Central memory CD4-positive, alpha-beta T cell (primary cell): ENCODE measurements at places on chromosomes 12 and 14.

DNA sequence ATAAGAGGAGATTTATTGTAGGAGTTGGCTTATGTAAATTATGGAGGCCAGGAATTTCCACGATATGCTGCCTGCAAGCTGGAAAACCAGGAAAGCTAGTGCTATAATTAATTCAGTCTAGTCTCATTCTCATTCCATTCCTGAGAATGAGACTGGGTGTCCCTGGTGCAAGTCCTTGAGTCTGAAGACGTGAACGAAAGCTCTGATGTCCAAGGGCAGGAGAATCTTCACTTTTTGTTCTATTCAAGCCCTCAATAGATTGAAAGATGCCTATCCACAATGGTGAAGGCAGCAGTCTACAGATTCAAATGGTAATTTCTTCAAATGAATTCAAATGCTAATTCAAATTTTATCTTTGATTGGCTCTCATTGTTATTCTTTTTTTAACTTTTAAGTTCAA lies 851.1 kb upstream of the MGAT4C start:
- DNase-seq: no peak

DNA sequence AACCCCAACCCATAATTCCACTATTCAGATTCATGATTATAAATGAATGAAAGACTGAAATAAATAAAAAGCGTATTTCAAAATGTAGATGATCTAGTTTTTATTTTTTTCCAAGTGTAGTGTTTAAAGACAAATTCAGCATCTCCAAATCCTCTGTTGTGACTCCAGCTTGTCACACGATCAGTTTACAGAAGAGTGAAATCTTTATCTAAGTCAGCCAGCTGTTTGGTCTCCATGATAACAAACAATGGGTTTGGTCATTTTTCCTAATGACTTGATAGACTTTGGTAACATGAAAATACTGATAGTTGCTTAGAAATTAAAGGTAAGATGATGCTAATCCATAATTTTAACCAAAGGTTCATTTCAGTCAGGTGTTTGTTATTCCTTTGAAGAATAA lies 114.5 kb upstream of the RASSF8 start:
- DNase-seq: no peak

- no peak for DNase-seq
Measured at GRCh38 chr14:86027144-86027543, 497.2 kb downstream of the FLRT2 start.

GRCh38 chr14:36515896-36516718 lies 3.9 kb downstream of the NKX2-1 start:
- DNase-seq: no peak

GRCh38 chr14:52926953-52927352 lies 23.9 kb downstream of the FERMT2 start:
- no peak for DNase-seq

DNA sequence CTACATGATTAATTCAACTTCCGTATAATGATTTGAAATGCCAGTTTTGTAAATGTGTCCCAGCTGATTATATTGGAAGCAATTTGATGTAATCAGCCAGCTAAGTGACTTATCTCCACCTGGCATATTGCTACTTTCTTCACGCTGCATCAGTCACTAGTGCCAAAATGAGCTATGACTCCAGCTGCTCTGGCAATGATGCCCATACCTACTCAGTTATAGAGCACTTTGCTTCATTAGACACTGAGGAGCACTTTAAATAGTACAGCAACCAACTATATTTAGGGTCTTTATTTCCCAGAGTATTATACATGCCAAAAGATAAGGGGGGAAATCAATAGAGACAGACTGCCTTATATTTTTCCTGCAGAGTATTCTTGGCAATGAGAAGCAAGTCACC lies 67.9 kb upstream of the LIN7A start:
- DNase-seq: no peak

GRCh38 chr12:20716037-20716436 lies 20.9 kb downstream of the SLCO1C1 start:
- DNase-seq: no peak

DNA sequence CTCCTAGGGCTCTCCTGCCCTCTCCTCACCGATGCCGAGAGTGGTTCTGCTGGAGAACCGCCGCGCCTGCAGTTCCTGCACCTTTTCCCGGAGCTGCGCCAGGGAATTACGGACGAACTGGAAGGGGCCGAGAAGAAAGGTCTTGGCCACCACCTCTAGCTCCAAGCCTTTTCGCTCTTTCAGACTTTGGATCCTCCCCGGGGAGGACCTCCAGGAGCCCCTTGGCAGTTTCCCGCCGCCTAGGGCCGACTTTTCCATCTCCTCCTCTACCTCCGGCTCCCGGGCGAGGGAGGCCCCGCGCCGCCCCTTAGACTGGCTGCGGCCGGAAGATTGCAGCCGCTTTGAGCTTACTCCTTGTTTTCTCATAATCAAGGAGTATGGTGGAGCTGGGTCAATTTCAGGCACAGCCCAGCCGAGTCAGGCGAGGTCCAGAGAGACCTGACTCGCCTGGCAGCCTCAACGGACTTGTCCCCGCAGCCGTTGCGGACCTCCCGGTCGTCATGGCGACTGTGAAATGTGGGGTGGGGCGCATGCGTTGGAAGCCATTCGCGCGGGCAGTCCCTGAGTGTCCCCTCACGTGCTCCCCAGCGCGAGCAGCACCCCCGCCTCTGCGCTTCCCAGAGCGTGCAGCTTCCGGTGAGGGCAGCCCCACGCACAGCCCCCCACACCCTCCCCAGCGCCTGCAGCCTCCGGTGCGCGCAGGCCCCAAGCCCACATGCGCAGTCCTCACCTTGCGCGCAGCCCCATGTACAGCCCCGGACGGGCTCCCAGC lies at the start of gene DPY19L2:
DPY19L2 (minus strand) TSS at position 466 of the 772 bp plus-strand sequence; CDS start at position 366, 100 bp downstream.
- peak; percentile 5 for DNase-seq

GRCh38 chr12:27564612-27565213 lies 40.7 kb downstream of the PPFIBP1 start:
- DNase-seq: no peak

GRCh38 chr12:75961878-75962277 lies 69.7 kb downstream of the PHLDA1 start:
- DNase-seq: no peak

DNA sequence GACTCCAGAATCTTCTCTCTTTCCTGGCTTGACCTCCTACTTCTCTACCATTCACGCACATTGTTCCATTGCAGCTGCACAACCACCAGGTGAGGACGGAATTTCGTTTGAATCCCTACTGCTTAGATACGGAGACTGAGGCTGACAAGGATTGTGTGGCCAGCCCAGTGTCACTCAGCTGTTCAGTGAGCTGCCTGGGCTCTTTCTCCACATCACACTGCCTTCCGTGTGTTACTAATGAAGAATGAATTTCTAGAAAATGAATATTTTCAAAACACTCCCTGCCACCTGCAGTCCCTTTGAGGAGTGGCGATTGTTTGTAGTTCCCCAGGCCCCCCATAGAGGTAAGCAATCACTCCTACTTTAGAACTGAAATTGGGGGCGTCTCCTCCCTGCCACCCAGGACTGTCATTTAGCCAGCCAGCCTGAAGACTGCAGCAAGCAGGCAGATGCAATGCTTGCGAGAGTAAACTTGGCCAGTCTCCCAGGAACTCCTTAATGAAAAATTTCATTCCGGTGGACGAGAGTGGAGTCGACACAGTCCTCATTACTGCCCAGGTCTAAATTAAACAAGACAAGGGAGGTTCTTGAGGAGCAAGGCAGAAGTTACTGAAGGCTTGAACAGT lies 239.7 kb downstream of the SLC41A2 start:
- no peak for DNase-seq

- DNase-seq: no peak
Measured at GRCh38 chr14:71665781-71666180, 266.4 kb upstream of the RGS6 start.

DNA sequence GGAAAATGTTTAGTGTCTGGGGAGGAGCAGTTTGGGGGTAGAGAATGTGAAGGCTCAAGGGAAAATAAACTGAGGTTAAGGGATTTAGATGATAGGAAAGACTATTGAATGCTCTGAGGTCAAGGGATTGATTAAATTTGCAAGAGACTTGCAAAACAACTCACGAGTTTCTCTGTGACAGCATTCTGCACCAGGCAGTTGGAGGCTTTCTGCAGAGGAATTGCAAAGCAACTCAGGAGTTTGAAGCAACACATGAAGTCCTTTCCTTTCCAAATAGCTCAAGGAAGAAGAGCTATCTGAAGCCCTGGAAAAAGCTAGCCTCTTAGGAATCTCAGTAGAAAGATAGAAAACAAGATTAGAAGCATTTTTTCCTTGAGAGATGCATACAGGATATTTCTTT lies 23.9 kb downstream of the SLC7A8 start:
- no peak for DNase-seq

- no peak for DNase-seq
Measured at GRCh38 chr14:27668531-27668930, 1070.7 kb upstream of the NOVA1 start.

DNA sequence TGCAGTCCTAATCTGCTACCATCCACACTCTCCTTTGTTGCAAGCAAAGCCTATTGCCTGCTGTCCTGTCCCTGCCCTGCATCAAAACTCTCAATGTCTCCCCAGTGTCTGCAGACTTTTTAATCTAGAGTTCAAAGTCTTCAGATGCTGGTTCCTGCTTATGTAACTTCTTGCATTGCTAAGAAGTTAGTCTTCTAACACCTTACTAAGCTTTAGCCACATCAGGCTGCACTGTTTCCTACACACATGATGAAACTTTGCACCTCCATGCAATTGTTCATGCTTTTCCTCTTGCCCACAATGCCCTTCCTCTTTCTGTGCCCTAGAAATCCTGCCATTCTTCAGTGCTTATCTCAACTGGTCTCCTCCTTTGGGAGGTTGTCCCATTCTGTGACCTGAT lies 16.2 kb upstream of the DICER1 start:
- no peak for DNase-seq

DNA sequence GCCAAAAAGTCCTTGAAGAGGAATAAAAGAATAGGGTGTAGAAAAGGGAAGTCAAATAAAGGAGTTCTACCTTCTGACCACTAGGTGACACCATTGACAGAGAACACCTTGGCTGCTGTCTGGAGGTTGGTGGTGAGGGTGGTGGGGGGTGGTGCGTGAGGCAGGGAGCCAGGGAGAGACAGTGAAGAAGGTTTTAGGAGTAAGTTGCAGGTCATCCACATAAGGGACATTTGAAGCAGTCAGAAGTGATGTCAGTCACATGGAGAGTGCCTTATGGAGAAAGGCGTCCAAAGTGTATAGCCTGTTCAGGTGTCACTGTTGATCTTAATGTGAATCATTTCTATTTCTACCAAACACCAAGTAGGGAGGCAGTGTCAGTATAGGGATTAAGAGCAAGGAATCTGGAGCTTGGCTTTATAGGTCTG lies 279.3 kb upstream of the DDHD1 start:
- DNase-seq: no peak

DNA sequence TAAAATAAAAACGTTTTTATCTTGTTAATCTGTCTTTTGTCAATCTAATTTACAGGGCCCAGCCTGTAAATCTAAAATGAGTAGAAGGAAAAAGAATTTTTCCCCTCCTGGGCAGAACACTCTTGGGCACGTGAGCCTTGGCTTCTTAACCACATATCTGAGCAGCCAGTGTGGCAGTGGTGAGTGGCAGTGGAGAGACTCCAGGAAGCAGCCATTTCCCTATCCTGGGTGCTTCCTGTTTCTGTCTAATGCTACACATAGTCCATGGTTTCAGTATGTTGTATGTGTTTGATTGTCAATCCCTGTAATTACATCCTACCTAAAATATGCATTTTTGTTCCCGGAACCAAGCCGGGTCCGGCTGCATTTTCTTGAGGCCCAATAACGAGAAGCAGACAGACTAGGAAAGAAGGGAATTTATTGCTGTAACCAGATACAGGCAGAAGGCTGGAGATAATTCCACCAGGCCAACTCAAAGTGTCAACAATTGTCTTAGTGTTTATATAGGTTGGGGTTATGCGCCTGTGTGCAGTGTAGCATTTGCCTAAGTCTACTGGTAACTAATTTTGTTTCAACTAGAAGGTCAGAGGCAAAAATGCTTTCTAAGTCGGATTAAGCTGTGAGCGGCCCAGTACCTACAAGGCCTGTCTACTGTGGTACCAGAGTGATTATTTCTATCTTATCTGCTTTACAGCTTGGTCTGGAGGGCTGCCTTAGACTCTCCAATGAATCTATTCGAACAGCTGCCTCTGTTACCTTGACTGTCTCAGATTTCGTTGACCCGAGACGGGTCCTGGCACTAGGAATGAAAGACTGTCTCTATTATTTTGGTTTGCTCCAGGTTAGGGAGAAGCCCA lies 82.4 kb upstream of the RESF1 start:
- no peak for DNase-seq

DNA sequence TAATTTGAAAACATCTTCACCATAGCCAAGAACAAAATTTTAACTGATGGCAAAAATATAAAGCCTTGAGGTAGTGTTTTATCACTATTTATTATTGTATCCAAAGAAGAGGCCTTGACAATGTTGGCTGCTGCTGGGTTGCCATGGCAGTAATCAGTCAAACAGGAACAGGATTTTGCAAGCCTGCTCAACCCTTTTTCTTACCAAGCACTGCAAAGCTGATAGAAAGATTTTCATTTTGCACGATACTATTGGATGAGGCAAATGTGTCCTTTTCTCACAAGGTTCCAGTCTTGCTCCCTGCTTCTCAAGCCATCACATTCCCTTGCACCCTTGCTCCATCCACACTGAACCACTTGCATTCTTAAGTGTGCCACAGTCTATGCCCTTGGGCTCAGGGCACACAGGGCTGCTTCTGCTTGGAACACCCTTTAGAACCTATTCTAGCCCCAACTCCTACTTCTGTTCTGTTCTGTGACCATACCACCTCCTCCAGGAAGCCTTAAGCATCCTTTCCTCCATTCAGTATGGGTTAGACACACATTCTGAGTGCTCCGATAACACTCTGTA lies 76.5 kb upstream of the AMIGO2 start:
- peak; percentile 19 for DNase-seq

GRCh38 chr12:108151533-108152169 lies 22.6 kb downstream of the WSCD2 start:
- DNase-seq: no peak

DNA sequence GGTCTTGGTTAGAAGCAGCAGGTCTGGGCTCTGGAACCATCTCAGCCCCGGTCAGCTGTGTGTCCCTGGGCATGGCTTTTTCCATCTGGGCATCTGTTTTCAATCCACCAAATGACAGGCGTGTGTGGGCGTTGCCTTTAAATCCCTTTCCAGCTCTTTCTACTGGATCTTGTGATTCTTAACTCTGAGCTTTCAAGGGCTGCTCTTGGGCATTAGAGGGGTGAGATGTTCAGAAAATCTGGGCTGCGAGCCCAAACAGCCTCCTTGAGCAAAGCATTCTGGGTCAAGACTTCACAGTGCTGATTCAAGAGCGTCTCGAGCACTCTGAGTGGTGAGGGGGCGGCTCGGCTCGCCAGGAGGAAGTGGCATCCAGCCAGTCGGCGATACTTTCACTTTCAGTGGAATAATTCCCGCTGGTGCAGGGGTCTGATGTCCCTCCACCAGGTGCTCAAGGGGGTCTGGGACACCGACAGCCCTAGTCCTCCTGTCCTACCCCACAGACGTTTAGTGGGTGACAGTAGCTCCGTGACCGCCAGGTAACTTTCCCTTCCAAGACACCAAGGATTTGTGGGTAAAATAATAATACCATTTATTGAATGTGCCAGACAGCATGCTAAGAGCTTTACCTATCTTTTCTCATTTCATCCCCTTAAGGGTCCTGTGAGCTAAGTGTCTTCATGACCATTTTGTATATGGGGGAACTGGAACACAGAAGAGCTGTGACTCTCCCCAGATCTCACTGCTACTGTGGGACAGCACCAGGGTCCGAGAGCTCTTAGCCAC lies 114.0 kb downstream of the PLXNC1 start:
- DNase-seq: peak; percentile 65

- DNase-seq: no peak
Measured at GRCh38 chr12:84691266-84691665, 221.3 kb downstream of the SLC6A15 start.

- DNase-seq: no peak
Measured at GRCh38 chr14:87901236-87901635, 91.7 kb downstream of the GALC start.
